ENCODE measurements at places on chromosomes 2 and 18.

DNA sequence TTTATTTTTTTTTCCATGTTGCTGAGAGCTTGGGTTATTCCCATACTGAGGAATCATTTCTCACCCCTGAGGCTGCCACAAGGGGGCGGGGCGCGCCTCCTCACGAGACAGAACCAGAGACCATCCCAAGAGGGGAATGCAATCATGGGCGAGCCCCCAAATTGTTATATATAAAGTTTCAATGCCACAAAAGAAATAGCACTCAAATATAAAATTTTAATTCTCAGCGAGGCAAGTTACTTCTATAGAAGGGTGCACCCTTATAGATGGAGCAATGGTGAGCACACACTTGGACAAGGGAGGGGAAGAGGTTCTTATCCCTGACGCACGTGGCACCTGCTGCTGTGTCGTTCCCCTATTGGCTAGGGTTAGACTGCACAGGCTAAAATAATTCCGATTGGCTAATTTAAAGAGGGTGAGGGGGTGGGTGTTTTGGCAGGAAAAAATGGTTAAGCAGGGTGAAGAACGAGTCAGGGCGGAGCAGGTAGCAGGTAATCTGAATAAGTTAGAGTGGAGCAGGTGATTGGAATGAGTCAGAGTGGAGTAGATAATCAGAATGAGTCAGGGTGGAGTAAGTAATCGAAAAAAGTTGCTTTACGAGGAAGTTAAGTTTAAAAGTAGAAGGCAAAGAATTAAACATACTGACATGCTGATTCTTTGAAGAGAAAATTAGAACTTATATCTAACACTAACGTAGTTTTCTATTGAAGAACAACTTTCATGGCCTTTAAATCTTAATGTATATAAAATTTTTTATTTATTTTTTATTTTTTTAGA, 177.5 kb downstream of the MTCL1 start:
- DNase-seq: no peak

DNA sequence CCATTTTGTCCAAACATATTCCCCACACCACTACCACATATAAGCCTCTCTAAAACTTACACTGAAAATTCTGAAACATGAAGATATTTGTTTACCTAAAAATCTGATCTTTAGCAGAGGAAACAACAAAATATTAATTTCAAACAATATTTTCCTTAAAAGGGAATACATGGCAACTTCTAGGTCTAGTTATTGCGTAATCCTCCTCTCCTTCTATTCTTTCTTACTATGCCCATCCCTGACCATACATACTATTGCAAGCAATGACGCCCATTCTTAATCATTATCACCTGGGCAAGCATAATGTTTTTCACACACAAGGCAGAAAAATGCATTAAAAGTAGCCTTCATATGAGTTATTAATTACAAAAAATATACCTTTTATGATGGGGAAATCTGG, 372.6 kb downstream of the ZEB2 start:
- no peak for DNase-seq

DNA sequence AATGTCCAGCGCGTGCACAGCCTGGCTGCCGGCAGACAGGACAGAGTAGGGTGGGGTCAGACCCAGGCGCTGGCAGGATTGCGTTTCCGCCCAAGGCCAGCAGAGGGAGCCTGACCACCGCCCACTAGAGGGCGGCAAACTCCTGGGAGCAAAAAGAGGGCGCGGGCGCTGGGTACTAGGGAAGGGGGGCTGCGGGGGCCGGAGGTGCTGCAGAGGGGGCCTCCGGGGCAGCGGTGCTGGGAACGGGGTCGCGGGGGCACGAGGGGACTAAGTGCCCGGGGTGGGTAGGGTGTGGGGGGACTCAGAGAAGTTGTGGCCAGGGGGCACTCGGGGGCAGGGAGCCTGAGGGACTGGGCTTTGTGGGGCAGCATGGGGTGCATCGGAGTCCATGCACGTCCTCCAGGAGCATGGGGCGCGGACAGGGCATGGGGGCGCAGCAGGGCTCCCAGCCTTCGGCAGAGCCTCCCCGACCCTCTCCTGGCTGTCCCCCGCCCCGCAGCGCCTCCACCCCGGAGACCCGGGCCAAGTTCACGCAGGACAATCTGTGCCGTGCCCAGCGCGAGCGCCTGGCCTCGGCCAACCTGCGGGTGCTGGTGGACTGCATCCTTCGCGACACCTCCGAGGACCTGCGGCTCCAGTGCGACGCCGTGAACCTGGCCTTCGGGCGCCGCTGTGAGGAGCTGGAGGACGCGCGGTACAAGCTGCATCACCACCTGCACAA, 3.2 kb downstream of the TEKT4 start:
- peak; percentile 34 for DNase-seq

DNA sequence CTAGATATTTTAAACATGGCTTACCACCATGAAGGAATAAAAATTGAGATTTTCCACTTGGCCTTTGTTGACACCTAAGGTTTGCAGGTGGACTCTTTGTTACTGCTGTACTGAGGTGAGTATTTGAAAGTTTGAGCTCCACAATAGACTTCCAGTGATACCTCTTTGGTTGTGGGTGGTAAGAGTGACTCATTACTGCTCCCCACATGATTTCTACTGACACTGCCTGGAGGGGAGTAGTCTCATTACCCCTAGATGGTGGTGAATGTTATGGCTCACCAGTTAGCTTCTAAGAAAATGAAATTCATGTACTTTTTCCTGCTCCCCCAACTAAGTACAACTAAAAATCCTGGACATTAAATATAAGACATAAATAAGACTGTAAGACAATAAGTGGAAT, 1183.1 kb upstream of the TMEFF2 start:
- DNase-seq: no peak

DNA sequence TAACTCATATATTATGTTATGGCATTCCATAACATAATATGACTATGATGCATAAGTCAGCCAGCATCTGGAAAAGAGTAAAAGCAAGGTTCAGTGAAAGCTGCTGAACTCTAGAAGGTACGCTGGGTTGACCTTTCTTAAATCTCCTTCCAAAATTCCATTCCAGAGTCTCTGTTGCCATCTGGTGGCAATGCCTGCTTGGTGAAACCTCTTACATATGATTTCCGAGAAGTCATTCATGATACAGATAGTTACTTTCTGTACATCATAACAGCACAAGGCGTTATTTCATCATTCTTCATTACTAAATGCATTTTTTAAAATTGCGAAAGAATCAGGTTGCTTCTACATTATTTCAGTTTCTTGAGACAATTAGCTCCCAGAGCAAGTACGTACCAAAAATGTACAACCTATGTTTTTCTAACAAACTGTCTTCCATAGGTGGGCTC, 7.0 kb upstream of the EPG5 start:
- peak; percentile 24 for DNase-seq

DNA sequence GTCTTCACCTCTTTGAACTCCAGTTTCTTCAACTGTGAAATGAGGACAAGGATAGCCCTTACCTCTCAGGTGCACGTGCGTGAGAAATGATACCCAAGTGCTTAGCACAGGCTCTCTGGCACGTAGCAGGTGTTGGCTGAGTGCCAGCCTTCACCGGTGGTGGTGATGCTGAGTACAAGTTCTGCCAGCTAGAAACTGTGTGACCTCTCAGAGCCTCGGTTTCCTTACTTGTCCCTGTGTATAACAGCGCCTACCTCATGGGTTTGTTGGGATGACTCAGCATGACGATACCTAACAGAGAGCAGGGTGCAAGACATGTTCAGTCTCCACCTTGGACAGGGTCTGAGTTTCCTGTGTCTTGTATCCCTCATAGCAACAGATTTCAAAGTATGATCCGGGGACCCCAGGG, 205.1 kb downstream of the TNS1 start:
- DNase-seq: no peak

GRCh38 chr2:230068016-230068650, 591 bp downstream of the SLC16A14 start:
- peak; percentile 11 for DNase-seq

DNA sequence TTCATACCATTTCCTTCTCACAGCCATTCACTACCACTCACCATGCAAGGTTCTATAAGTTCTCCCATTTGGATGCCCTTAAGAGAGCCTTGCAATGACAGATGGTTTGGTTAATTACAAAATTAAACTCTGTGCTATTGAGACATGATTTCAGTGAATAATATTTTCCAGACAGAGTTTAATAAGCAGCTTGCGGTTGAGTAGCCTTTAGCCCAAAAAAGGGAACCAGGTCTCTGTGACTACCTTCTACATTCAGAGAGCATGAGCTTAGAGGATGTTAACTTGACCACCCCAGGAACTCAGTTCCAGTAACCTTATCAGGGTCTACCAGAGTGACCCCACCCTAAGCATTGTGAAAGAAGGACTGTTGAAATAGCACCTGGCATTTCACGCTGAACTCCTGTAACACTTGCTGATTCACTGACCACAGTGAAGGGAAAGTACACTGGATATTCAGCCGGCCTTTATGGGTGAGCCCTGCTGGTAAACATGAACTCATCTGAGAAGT, 1173.1 kb upstream of the ZEB2 start:
- no peak for DNase-seq

- DNase-seq: no peak
These were observed 176.8 kb upstream of the COL3A1 start for GRCh38 chr2:188797371-188797770.

DNA sequence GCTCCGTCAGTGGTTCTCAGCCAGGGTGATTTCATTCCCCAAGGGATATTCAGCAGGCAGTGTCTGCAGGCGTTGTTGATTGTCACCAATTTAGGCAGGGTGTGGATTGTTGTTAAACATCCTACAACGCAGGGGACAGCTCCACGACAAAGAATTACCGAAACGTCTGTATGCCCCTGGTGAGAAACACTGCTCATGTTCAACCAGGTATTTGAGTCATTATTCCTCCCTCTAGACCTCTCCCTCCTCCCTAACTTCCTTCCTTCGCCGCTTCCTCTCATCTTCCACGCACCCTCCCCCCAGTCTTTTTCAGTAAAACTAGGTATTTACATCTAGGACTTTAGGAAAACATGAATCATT, 50.8 kb downstream of the NCK2 start:
- DNase-seq: no peak

DNA sequence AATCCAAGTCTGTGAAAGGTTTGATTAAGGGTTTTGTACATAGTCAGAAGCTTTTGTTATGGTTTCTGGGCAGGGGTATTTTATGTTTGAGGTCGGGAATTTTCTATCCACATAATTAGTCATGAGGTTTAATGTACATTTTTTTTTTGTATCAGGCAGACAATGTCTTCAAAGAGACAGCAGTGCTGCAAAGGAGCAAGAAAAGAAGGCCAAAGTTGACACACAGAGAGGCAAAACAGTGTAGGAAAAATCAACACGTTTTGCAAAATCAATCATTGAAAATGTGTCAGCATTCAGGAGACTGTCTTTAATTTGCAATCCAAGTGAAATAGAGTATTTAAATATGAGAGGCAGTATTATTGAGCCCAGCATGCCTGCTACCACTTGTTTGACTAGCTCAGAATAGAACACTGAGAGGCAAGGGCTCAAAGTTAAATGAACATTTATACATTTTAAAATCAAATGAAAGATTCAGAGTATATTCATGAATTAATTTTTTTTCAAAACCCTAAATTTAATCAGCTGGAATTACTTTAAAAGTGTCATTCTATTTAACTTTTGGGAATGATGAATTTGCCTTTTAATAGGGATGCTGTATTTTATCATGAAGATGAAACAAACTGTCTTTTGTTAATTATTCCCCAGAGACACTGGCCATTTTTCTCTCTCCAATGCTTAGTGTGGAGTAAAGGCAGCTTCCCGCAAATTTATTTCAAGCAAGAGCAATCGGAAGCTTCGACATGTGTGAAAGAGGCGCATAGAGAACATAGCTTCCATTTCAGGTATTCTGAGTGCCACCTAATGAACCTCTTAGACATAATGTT, 11.3 kb downstream of the VRK2 start:
- no peak for DNase-seq

DNA sequence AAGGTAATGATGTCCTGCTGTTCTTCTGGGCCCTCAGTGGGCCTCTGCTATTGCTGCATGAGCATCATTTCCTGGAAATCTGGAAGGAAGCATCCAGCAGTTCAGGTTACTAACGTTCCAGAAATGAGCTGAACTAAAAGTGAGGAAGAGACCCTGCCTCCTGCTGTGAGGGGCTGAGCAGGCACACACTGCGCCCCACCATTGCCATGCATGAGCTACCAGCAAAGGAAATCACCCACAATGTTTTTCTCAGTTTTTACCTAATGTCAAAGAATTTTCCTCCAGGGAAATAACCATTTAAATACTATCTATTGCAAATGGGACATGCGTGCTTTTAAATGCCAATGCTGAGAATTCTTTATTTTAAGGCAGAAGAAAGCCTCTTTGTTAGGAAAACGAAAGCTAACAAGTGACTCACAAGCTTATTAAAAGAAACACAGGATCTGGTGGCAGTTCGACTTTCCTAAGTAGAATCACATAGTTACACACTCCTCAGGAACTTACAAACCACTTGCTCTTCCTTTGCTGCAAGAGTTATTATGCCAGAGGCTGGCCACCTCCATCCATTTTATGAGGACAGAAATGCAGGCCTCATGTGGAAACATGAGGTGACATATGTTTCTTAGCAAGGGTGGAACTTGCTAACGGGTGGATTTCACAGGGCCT, 152.6 kb upstream of the TTC39C start:
- no peak for DNase-seq

DNA sequence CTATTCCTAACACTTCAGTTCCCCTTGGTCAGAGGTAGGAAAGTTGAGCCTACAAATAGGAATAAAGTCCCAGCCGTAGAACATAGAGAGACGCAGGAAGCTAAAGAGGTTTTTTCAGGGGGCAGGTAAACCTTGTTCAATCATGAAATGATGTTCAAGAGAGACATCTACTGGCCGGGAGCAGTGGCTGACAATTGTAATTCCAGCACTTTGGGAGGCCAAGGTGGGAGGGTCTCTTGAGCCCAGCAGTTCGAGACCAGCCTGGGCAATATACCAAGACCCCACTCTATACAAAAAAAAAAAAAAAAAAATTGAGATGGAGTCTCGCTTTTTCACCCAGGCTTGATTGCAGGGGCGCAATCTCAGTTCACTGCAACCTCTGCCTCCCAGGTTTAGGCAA, 66.7 kb upstream of the DNAJC10 start:
- no peak for DNase-seq

- DNase-seq: no peak
These were observed 114.9 kb downstream of the ZNF532 start for GRCh38 chr18:58979615-58980014.

DNA sequence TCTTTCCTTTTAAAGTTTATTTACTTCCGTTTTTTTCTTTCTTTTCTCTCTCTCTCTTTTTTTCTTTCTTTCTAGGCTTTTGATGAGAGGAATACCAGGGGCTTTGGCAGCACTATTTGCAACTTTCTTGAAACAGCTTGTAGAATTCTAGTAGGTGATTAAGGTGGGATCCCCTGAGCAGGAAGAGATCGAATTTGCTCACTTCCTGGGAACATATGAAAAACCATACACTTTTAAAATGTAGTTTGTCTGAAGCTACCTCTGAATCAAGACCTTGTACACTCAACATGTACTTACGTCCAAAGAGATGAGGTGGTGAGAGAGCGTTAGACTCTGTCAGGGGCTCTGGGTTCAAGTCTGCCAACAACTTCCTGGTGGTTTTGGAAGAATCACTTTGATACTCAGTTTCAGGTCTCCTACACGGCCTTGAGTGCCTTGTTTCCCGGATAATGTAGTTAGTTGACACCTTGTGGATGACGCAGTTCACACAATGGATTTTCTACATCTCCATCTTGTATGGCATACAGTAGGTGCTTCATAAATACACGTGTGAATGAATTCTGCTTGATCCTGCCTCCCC, 229.1 kb downstream of the MYCN start:
- DNase-seq: no peak

GRCh38 chr18:61602836-61603235, 269.6 kb downstream of the CDH20 start:
- DNase-seq: no peak

- no peak for DNase-seq
These were observed 12.6 kb downstream of the CYRIA start for GRCh38 chr2:16653083-16653375.
